ENCODE measurements at places on chromosomes 7 and 10.

- no peak for DNase-seq
Observed at GRCh38 chr7:150989456-150989855, 1.4 kb upstream of the NOS3 start.

GRCh38 chr10:116765648-116766081 lies 23.3 kb upstream of the HSPA12A start:
- DNase-seq = no peak

- DNase-seq = no peak
Observed at GRCh38 chr7:19128856-19129255, 11.4 kb upstream of the TWIST1 start.

GRCh38 chr7:92058040-92058439 lies 76.2 kb downstream of the CYP51A1 start:
- DNase-seq = no peak

DNA sequence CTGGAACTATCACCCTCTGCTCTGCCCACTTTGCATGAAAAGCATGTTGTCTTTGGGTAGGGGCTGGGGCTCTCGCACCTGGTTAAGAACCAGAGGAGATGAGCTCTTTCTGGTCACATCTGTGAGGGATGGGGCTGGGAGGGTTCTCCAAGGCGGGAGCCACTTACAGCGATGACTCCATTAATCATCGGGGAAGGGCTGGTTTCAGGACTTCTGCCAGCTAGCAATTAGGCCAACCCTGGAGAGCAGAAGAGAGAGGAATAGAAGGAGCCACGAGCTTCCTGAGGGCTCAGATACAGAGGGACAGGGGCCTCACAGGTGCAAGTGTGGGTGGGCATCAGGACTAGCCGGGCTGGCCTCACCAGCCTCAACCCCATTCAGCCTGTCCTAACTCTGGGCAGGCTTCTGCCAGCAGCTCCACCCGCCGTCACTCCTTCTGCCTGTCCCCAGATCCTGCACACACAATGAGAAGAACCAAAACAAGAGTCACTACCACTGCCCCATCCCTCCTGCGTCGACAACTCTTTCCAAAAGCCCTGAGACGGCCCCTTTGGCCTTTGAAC lies 8.4 kb downstream of the AQP1 start:
- DNase-seq = no peak

GRCh38 chr7:139321071-139321745 lies 19.9 kb upstream of the FMC1 start:
- DNase-seq = no peak

GRCh38 chr10:32988604-32989003 lies 30.6 kb upstream of the ITGB1 start:
- DNase-seq = no peak

DNA sequence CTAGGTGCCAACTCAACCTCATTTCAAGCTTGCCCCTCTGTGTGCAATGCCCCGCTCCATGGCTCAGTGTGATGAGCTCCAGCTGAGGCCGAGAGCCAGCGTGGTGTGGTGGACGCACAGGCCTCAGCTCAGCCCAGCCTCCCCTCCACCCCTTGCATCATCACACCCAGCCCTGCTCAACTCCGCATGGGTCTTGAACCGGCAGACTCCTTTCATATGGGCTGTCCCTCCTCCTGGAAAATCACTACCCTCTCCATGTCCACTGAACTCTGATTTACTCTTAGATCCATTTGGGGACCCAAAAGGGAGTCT lies 16.6 kb upstream of the SLC18A3 start:
- DNase-seq = no peak

- no peak for DNase-seq
Observed at GRCh38 chr7:15558756-15559155, 3.1 kb downstream of the AGMO start.

GRCh38 chr10:95506056-95506737 lies 55.0 kb downstream of the SORBS1 start:
- no peak for DNase-seq

GRCh38 chr10:118980870-118981269 lies 48.6 kb upstream of the NANOS1 start:
- no peak for DNase-seq

DNA sequence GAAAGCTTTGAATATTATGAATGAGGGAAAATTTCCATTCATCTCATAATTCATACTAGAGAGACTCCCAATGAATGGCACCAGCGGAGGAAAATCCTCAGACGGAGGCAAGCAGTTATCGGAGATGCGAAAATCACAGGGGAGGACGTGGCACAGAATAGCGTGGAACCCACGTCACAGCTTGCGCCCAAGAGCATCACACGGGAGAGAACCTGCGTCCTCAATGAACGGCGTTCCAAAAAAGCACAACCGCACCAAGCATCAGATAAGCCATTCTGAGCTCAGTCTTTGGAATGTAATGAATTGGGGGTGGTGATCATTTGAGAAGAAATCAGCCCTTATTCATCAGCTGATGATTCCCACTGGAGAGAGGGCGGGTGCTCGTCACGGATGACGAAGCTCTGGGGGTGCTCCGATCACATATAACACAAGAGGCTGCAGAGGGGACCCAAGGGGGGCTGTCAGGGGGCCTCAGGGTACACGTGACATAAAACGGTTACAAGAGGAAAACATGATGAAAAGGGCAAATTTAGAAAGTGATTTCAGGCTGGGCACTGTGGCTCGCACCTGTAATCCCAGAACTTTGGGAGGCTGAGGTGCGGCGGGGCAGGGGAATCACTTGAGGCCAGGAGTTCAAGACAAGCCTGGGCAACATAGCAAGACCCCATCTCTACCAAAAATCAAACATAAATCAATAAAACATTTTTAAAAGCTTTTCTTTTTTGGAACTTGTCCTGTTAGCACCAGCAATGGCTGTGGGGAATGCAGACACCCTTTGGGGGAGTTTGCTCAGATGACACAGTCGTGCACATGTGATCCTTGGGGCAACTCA lies 33.8 kb upstream of the FIS1 start:
- DNase-seq = no peak

Data from activated gamma-delta T cell treated with Interleukin-2 at 50 U/mL for 16 hours (primary cell).